EH (cell line): ENCODE measurements at places on chromosomes 2 and 18.

DNA sequence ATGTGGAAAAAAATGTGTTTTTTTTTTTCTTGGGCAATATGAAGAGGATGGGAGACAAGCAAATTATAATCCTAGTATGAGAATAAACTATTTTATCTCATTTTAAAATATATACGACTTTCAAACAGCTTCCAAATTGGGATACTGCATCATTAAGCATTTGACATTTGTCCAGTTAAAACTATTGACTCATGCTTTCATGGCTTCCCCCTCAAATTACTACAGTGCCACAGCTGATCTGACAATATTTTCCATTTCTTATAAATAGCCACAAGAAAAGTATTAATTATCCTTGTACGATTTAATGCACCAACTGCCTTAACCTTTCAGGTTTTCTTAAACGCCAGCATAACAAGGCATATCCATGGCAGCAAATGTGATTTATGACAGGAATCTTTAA lies 1134.8 kb upstream of the ZEB2 start:
- peak; percentile 34 for DNase-seq

GRCh38 chr2:143949121-143949848 lies 570.6 kb downstream of the ZEB2 start:
- DNase-seq: peak; percentile 62

DNA sequence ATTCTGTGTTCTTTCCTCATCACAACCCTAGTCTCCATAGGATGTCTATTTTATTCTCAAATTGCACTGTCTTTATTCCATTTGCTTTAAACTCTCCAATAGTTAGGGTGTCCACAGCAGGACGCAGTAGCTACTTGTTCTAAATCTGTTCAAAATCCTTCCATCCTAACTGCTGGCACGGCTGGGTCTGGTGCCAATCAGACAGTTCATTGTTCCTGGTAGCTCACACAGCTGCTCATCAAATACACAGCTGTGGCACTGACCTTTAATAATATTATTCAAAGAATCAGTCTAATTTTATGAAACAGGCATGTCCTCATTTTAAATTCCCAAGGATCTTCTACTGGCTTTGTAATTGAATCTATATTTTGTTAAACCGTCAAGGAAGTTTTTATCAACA lies 59.7 kb upstream of the TMEFF2 start:
- DNase-seq: no peak

- no peak for DNase-seq
Measured at GRCh38 chr2:128751746-128752145, 433.1 kb upstream of the HS6ST1 start.

DNA sequence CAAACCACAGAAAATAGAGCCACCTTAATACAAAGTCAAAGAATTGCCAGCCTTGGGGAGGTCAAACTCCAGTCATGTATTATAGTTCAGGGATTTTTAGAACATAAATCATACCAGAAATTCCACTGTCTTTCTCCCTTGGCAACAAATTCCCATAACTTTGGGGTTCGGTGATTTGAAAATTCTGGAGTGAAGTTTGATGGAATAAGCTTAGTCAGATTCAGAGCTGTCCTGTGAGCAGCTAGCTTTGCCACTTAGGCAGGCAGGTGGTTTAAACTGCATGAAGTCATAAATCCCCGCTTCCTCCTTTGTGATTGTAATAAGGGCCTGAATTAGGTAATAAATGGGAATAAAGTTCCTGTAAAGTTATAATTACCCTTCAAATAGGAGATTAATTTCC lies 457.0 kb upstream of the HNMT start:
- no peak for DNase-seq

GRCh38 chr2:144982481-144982880 lies 462.6 kb upstream of the ZEB2 start:
- DNase-seq: no peak

DNA sequence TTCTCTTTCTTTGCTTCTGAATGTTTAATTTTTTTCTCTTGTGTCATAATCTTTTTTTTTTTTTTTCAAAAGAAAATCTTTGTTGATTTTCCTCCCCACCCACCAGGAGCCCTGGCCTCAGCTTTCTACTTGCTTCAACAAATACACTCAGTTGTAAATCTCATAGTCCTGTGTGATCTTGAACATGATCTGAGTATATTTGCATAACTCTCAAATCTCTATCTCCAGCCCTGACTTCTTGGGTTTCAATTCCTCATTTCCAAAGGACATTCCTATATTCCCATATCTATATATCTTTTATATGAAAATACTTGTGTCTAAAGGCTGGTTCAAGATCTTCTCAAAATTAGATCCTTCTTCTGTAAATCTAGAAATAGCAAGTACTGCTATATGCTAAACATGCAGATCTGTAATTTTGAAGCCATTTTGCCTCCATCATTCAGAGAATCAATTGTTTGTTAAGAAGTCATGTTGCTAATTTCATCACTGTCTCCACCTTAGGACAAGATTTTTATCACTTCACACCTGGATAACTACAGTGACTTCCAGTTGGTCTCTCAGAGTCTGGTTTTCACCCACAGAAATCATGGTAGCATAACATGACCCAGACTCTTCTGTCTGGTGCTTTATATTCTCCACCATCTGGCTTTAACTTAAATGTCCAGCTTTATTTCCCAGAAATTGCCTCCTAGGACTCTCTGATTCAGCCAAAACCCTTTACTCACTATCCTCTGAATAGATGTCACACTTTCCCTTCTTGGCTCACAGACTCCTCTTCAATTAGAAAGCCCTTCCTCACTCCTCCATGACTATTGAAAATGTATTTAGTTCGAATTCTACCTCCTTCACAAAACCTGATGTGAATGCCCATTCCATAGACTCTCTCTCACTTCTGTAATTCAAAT lies 98.1 kb downstream of the ZEB2 start:
- no peak for DNase-seq

DNA sequence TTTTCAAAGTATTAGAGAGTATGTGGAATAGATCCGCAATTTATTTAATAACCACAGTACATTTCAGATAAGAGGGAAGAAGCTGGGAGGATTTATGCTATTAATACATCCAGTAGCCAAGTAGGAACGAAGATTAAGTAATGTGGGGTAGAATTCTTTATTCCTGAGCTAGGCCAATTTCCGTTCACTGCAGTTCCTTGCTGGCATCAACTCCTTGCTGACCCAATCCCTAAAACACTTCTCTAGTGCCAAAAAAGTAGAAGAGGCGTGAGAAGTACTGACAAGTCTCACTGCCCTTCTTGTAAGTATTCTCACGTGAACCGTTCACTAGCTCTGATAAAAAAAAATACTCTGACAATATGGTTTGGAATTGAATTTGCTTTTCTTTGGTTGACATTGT lies 211.4 kb downstream of the EPHA4 start:
- DNase-seq: no peak

DNA sequence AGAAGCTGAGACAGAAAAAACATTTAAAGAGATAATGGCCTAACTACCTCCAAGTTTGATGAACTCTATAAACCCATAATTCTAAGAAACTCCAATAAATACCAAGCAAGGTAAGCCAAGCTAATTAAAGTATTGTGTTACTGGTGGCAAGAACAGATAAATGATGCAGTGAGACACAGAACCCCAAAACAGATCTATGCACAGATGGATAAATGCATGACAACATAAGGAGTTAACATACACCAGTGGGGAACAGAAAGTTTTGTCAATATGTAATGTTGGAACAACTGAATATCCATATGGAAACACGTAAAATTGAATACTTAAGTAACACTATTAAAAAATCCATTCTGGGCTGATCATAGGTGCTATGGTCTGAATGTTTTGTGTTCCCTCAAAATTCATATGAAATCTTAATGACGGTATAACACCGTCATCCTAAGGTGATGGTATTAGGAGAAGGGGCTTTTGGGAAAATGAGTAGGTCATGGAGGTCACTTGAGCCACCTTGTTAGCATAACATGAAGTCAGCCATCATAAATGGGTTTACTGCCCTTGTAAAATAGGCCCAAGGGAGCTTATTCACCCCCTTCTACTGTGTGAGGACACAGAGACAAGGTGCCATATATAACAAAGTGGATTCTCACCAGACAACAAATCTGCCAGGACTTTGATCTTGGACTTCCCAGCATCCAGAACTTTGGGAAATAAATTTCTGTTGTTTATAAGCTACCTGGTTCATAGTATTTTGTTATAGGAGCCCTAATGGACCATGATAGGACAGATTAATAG lies 86.3 kb downstream of the SLC66A3 start:
- no peak for DNase-seq

DNA sequence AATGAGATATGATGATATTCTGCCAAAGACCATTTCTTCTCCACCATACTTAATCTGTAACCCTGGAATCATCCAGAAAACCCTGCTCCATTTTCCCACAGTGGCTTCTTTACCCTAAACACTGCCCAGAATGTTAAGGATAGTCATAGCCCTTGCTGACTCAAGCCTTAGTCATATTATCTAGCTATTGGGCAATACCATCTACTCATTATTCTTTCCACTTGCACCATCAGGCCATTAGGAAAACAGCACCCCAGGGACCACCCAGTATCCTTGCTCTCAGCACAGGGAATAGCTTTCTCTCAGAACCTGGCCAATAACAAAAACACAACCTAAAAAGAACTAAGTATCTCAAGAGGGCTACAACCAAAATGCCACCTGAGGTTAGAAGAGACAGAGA lies 445.7 kb upstream of the SLC14A2 start:
- DNase-seq: peak; percentile 95

DNA sequence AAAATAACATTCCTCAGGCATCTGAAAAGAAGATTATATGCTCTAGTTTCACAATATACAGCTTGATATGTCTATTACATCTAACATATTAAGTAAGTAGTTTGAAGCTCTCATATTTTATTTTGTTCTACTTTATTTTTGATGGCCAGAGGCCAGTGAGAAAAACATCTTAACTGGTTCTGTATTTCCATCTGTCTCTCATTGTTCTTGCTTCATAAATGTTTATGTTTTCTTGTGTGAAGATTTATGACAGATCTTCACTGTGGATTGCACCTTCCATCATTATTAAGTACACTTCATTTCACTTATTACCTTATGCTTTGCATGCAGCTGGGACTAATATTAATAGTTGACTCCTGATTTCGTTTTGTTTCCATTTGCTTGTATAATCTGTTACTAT lies 511.2 kb downstream of the TSN start:
- DNase-seq: no peak
